ENCODE measurements at places on chromosomes 16 and 17.

GRCh38 chr17:79933863-79934652, 94.8 kb upstream of the CBX4 start:
- peaks cover 24% of the 10 kb centered on the region for H3K4me1 ChIP-seq
- no peak overlapping the region for H3K4me3 ChIP-seq
- no peaks in the 10 kb centered on the region for H3K36me3 ChIP-seq
- DNase-seq: no peak

DNA sequence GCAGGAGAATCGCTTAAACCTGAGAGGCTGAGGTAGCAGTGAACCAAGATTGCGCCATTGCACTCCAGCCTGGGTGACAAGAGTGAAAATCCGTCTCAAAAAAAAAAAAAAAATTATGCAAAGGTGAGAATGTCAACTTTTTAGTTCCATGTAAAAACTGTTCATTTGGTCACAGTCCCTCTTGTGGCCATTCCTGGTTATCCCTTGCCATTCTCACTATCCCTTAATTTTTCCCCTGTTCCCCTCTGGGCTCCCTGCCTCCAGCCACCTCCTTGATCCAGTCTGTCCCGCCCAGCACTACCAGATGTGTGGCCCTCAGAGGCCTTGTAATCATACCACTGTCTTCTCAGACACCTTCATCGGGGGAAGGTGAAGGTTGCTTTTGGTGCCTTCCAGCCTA, 23.4 kb downstream of the DCAF7 start:
- H3K4me1 ChIP-seq: no peaks in the 10 kb centered on the region
- no peak for DNase-seq
- H3K27me3 ChIP-seq: no peaks in the 10 kb centered on the region
- no peak overlapping the region for H3K4me3 ChIP-seq
- H3K27ac ChIP-seq: no peak overlapping the region
- H3K36me3 ChIP-seq: peaks cover 3% of the 10 kb centered on the region

DNA sequence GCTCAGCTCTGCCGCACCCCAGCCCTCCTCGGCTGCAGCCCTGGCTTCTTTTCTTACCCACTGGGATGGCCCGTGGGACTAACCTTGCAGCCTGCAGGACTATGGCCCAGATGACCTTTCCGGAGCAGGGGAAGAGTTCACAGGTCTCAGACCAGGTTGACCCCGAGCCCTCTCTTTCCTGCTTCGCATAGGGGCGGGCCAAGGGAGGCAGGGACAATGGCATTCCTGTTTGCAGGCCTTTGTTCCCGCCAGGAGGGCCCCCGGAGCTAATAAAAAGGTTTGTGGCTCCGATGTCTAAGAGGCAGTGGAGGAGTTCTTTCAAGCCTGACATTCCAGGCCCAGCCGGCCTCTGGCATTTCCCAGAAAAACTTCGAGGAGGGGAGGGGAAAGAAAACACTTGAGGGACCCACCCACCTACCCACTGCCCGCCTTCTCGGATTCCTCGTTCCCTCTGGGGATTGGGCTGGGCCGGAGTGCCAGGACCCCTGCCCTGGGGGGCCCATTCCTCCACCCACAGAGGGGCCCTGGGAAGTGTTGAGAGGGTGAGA, 5.8 kb upstream of the SOCS3 start:
- peaks cover 10% of the 10 kb centered on the region for H3K4me1 ChIP-seq
- H3K4me3 ChIP-seq: no peak overlapping the region
- no peak for DNase-seq
- H3K27ac ChIP-seq: no peak overlapping the region
- no peaks in the 10 kb centered on the region for H3K27me3 ChIP-seq
- no peaks in the 10 kb centered on the region for H3K36me3 ChIP-seq

GRCh38 chr17:39675390-39676082, 7.3 kb downstream of the PNMT start:
- no peak overlapping the region for H3K4me3 ChIP-seq
- peaks cover 57% of the 10 kb centered on the region for H3K4me1 ChIP-seq
- no peaks in the 10 kb centered on the region for H3K36me3 ChIP-seq
- H3K27me3 ChIP-seq: no peaks in the 10 kb centered on the region
- no peak for DNase-seq

DNA sequence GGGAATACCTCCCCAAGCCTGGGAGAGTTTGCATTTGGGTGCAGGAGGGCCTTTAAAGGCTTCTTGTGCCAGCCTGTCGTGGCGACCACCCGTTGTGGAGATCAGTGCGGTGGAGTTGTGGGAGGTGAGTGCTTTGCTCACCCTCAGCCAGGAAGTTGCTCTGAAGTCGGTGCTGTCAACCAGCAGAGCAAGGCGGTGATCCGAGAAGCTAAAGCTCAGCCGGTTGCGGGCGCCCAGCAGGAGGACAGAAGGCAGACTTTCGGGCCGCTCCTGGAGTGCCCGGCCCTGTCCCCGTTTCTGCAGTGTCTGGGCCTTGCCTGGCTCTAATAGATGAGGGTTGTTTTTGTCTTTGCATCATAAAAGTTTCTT, 1.4 kb downstream of the UBE2I start:
- H3K27me3 ChIP-seq: no peaks in the 10 kb centered on the region
- peaks cover 37% of the 10 kb centered on the region for H3K4me1 ChIP-seq
- H3K36me3 ChIP-seq: peaks cover 27% of the 10 kb centered on the region
- peak overlapping the region; percentile 81 for H3K4me3 ChIP-seq
- peak overlapping the region; percentile 58 for H3K27ac ChIP-seq

GRCh38 chr17:44995436-44996001, 27.4 kb upstream of the C1QL1 start:
- no peak overlapping the region for H3K4me3 ChIP-seq
- H3K4me1 ChIP-seq: no peaks in the 10 kb centered on the region
- no peak overlapping the region for H3K27ac ChIP-seq
- H3K27me3 ChIP-seq: no peaks in the 10 kb centered on the region

DNA sequence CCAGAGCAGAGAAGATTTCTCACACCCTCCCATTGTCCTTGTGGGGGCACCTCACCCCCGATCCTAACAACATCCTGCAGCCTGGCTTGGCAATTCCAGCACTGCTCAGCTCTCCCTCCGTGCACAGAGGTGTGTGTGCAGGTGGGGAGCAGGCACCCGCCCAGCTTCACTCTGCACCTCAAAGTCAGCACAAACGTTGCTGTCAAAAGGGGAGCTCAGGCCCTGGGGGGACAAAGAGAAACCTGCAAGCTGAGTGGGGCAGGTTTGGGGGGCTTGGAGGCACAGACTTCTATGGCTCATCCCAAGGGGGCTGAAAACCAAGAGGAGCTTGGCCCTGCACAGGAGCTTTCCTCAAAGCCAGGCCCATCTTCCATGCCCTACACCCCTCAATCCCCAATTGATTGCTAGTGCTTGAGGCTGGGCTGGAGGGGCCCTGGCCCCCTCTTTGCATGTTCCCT, 231.9 kb upstream of the TNRC6C start:
- no peak for DNase-seq
- no peak overlapping the region for H3K4me3 ChIP-seq
- H3K4me1 ChIP-seq: no peaks in the 10 kb centered on the region

DNA sequence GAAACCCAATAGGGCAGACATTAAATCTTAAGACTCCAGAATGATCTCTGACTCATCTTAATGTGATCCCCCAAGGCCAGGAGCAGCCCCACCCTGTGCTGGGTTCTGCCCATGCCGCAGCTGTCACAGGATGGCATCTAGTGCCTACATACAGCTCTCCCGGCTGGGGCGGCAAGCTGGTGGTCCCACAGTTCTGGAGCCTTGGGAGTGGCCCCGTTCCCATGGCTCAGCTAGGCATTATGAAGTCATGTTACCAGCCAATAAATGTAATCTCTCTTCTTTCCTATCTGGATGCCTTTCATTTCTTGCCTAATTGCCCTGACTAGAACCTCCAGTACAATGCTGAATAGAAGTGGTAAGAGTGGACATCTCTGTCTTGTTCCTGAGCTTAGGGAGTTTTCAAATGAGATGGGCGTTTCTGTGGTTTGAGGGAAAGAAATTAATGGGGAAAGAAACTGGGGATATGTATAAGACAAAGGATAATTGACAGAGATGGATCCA, 95.7 kb upstream of the DNAH17 start:
- peaks cover 46% of the 10 kb centered on the region for H3K36me3 ChIP-seq
- H3K27ac ChIP-seq: no peak overlapping the region
- H3K4me1 ChIP-seq: no peaks in the 10 kb centered on the region
- DNase-seq: no peak

DNA sequence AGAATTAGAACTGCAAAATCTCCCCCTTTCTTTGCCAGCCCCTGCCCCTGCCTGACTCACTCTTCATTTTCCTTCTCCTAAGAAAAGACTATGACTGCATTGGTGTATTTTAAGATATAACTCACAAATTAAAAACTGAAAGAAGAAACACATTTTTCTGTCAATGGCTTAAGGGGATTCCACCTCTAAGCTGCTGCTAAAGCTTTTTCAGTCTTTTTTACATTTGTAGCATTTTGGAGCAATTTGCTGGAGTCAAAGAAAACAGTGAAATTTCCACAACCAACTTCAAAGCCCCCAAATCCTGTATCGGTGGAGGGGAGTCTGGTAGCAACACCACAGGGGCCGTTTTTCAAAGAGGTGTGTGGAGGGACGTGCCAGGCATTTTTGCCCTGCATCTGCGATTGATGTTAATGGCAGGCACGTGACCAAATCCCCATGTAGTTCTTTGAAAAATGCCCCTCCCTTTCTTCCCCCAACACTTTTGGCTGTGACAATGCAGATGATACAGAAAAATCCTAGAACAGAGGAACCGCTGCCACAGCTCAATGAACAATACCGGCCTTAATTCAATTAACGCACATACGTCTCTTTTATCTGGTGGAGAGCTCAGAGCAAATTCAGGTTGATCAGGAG, 28.5 kb downstream of the MAF start:
- H3K27ac ChIP-seq: no peak overlapping the region
- H3K4me3 ChIP-seq: no peak overlapping the region
- H3K36me3 ChIP-seq: no peaks in the 10 kb centered on the region
- no peaks in the 10 kb centered on the region for H3K4me1 ChIP-seq
- no peak for DNase-seq

GRCh38 chr17:69597898-69598692, 183.6 kb downstream of the MAP2K6 start:
- H3K4me1 ChIP-seq: peaks cover 6% of the 10 kb centered on the region
- H3K27me3 ChIP-seq: no peaks in the 10 kb centered on the region
- no peak overlapping the region for H3K4me3 ChIP-seq

DNA sequence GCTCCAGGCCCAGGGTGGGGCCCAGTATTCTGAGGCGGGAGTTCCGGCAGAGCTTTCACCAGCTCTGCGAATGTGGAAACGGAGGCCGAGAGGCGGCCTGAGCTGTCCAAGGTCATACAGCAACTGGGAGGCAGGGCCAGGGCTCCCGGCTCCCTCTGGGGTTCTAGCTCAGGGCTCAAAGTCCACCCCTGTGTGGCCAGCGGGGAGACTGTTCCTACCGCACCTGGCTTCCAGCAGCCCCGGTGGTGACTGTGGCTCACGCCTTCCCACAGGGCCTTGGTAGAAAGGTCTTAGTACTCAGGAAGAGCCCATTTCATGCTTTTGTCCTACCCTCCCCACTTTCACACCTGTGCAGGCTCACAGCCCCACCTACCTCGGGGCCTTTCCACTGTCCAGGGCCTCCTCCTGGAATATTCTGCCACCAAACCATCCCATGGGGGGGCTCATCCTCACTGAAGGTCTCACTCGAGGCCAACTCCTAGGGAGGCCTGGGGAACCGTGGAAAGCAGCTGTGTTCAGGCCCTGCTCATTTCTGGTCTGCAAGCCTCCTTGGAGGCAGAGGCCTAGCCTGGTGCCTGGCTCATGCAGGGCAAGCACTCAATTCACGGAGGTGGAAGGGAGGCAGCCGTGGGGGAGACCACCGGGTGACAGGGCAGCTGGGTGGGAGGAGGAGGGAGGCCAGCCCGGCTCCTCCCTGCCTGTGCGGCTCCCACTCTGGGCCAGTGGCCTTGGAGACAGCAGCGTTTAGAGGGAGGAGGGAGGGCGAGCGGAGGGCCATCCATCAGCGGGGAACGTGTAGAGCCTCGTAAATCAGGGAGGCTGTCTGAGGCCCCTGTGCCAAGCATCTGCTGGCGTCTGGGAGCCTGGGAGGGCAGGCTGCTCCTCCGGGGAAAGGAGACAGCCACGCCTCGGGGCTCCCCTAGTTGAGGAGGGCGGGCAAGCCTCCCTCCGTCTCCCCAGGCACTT, 12.7 kb upstream of the DOC2B start:
- DNase-seq: no peak
- no peak overlapping the region for H3K4me3 ChIP-seq
- no peaks in the 10 kb centered on the region for H3K4me1 ChIP-seq
- no peaks in the 10 kb centered on the region for H3K36me3 ChIP-seq
- no peak overlapping the region for H3K27ac ChIP-seq
- peaks cover 13% of the 10 kb centered on the region for H3K27me3 ChIP-seq

- no peak for DNase-seq
- no peaks in the 10 kb centered on the region for H3K27me3 ChIP-seq
- no peak overlapping the region for H3K4me3 ChIP-seq
- H3K36me3 ChIP-seq: no peaks in the 10 kb centered on the region
- H3K27ac ChIP-seq: no peak overlapping the region
Measured at GRCh38 chr16:20441191-20441590, 10.1 kb upstream of the ACSM2A start.

DNA sequence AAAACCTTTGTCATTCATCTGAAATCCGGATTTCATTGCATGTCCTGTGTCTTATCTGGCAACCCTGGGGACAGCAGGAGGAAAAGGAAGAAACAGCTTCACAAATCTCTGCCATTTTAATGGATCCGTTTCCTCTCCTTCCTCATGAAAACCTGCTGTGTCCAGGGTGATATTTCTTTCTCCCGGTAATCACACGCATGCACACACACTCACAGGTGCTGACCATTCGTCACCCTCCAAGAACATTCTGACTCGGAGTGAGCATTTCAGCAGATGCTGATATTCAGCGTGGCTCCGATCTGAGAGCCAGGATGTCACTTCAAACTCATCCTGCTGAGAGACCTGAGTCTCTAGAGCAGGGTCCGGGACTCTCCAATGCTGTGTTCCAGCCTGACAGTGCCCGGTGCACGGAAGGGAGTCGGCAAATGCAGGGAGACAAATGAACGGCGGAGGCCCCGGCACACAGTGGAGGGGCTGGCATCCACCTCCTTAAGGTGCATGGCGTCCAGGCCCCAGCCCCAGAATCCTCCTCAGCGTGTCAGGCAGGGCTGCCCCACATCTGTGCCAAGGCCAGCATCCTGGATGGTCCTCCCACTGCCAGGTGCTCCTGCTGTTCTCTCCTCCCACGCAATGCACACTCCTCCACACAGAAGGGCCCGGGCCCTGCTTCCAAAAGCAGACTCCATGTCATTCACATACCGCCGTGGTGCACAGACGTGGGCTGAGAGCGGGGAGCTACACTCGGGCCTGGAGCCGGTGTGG, 70.7 kb downstream of the RBFOX3 start:
- no peaks in the 10 kb centered on the region for H3K27me3 ChIP-seq
- H3K4me1 ChIP-seq: no peaks in the 10 kb centered on the region
- H3K4me3 ChIP-seq: no peak overlapping the region
- no peak for DNase-seq

DNA sequence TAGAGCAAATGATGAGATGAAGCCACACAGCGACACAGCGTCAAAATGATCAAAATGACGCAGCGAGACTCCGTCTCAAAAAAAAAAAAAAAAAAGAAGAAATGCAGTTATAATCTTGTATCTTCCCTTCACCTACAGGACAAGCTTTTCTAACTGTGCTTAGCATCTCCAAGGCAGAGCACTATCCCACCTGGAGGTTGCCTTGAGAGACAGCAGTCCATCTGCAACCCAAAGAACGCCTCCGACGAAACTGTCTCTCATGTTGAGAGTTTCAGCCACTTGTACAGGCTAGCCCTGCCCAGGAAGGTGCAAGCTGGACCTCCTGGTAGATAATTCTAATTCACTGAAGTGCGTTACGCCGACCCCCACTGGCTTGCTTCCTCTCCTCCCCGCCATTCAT, 46.7 kb upstream of the GCSH start:
- no peak overlapping the region for H3K4me3 ChIP-seq
- no peaks in the 10 kb centered on the region for H3K36me3 ChIP-seq
- no peaks in the 10 kb centered on the region for H3K4me1 ChIP-seq
- no peak overlapping the region for H3K27ac ChIP-seq
- no peak for DNase-seq
- no peaks in the 10 kb centered on the region for H3K27me3 ChIP-seq
